ENCODE measurements at places on chromosomes 11 and 22.

GRCh38 chr11:128288368-128288767 lies 299.0 kb downstream of the ETS1 start:
- DNase-seq: no peak

GRCh38 chr11:118213781-118214180 lies 11.0 kb downstream of the JAML start:
- DNase-seq: no peak

- peak; percentile 18 for DNase-seq
These were observed 10.2 kb downstream of the SERPIND1 start for GRCh38 chr22:20783844-20784723.

- DNase-seq: no peak
These were observed 9.2 kb downstream of the PKP3 start for GRCh38 chr11:403021-403760.

DNA sequence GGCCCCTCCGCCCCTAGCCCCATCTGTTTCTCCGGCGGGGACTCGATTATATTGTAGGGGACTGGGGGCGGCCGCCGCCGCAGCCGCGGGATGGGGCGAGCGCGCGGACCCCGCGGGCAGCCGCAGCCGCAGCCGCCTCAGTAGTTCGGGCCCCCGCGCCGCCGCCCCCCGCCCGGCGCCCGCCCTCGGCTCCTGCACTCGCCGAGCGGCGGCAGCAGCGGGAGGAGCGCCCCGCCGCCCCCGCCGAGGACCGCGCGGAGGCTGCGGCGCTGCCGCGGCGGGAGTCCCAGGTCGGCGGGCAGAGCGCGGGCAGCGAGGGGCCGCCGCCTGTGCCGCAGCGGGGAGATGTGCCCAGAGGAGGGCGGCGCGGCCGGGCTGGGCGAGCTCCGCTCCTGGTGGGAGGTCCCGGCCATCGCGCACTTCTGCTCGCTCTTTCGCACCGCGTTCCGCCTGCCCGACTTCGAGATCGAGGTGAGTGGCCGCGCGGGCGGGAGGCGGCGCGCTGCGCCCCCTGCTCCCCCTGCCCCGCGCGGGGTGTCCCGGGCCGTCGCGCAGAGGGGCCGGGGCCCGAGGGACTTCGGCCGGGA lies at the start of gene CECR2:
CECR2 (plus strand) TSS at position 22 of the 587 bp plus-strand sequence; CDS start at position 346, 324 bp downstream.
- peak; percentile 66 for DNase-seq

- DNase-seq: no peak
These were observed 9.5 kb downstream of the TTC28 start for GRCh38 chr22:28670161-28670560.

DNA sequence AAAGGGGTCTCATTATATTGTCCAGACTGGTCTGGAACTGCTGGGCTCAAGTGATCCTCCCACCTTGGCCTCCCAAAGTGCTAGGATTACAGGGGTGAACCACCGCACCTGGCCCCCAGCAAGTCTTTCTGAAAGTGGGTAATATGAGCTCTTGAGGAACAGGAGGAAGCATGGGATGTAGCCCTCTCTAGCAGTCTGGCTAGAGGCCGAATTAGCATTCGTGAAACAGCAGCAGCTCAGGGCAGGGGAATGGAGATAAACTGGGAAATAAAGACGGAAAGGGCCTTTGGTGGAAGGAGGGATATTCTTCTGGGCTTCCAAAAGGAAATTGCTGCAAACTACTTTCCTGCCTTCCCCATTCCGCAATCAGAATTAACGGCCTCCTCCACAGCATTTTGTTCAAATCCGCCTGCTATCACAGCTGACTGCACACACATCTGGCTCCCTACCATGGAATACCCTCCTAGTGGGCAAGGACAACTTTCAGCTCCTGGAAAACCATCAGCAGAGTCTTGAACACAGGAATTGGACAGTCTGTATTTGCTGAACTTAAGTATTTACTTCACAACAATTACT lies 44.3 kb downstream of the MICAL3 start:
- DNase-seq: peak; percentile 56

- no peak for DNase-seq
These were observed 315.6 kb upstream of the B3GAT1 start for GRCh38 chr11:134727636-134728035.

- DNase-seq: no peak
These were observed 14.8 kb downstream of the OR52M1 start for GRCh38 chr11:4559527-4560440.

- peak; percentile 43 for DNase-seq
These were observed 584.0 kb downstream of the KCNA4 start for GRCh38 chr11:29432719-29433325.

GRCh38 chr11:43723617-43724016 lies 43.1 kb downstream of the HSD17B12 start:
- no peak for DNase-seq

GRCh38 chr11:35618497-35619115 lies 346 bp downstream of the FJX1 start:
- DNase-seq: no peak

DNA sequence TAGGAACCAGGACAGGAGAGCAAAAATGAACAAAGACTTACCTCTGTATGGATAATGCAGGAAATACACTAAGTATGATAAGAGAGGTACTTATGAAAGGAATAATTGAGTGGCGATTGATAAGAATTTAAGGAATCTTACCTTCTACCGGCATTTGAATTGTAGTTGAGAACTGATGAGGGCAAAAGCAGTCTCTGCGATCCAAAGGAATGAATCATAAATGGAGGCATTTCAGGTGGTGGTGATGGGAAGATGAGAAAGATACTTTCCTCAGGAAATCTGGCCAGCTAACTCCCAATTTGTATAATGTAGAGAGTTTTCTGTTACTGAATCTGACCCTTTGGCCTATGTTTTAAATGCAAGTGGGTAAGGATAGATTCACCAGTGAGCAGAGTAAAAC lies 71.9 kb upstream of the C11orf87 start:
- DNase-seq: no peak

DNA sequence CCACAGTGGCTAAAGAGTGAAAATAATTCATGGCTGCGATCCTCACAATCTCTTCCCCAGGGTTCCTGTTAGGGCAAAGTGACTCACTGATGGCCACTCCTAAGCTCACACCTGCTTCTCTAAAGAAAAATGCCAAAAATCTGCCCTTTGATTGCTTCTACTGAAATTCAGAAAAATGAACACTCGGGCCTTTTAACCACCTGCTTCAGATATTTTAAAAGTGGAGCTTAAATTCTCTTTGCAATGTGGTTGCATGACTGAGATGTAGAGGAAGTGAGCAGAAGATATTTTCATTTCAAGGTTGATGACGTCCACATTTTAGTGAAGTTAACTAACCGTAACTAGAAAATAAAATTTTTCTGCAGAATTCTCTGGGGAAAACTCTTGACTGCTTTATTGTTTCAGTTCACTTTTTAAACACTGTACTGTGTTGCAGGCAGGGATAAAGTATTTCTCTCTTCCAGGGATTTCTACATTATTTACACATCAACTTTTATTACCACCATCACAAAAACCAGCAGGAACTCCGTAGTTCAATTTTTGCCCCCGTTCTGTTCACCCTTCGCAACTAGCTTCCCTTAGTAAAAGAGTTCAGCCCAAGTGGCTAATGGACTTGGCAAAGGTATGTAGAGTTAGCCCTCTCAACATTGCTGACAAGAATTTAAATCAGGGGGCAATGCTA lies 8.5 kb downstream of the RAB30 start:
- no peak for DNase-seq

- no peak for DNase-seq
These were observed 18.5 kb upstream of the TH start for GRCh38 chr11:2189938-2190656.

DNA sequence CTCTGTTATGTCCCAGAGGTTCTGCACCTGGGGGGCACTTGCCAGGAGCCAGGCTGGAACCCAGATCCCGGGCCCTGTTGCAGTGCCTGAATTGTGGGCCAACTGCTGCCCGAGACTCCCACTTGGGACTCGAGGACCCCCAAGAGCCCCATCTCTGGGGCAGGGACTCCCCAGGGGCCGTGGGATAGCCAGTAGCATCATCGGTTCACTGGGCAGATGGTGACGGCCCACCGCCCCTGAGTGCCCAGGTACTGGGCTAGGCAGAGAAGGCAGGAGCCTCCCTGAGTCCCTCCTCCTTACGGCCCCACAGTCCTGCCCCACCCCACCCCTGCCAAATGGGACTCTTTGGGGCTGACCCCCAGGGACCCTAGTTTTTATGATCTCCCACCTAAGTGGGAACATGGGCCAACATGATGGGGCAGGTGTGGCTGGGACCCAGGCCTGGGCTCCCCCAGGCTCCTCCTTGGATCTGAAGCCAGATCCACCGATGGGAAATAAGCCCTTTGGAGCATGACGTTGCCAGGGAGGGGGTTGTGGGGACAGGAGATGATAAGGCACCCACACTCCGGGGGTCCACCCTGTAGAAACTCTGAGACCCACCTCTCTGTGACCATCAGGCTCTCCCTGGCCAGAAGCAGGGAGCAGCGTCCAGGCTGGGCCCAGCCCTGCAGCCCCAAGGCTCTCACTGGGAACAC lies 94.5 kb upstream of the FGF3 start:
- DNase-seq: no peak
